ENCODE measurements at places on chromosomes 3 and 15. TPM values are rescaled to one million over a fixed set of nuclear protein-coding genes. Genes with fewer than 3 reads are reported as not detected.

- no peak for DNase-seq
Measured at GRCh38 chr3:128936341-128936740, 56.9 kb downstream of the ACAD9 start.

DNA sequence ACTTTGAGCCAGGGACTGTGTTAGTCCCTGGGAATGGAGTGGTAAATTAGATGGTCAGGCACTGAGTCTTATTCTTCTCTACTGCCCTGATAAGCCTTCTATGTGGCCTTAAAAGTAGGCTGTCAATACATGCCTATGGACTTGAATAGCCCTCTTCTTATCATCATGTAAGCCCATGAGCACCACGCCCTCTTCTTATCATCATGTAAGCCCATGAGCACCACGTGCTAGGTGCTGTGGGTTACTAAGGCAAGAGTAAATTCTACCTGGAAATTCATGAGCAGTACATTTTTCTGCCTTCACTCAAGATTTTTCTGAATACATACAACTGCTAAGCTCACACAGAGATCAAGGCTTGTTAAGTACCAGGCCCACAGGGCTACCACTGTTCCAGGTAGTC, 68.5 kb downstream of the DHX30 start:
- DNase-seq: no peak

PLSCR2 gene
- total RNA-seq: not detected

NRROS gene
- not detected for total RNA-seq

DNA sequence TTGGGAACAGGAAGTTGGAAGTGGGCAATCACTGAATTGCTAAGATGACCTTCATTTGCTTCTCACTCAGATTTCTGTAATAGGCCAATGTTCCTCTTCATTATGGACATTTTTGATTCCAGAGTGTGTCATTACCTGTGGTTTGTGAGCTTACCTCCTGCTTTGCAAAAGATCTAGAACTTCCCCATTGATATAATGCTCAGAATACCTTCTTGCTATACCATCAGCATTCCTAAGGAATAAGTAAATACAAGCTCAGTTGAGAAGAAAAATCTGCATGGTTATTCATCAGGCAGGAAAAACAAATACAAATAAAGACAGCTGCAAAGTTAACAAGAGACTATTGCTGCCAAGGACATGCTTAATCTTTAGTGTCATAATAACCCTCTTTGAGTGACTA, 5.6 kb upstream of the RPL14 start:
- no peak for DNase-seq

TUSC7 gene
- total RNA-seq: not detected

- DNase-seq: no peak
Measured at GRCh38 chr3:13564751-13565560, 16.0 kb downstream of the FBLN2 start.

- DNase-seq: no peak
Measured at GRCh38 chr3:120681506-120682038, 467 bp downstream of the HGD start.

ROPN1 gene
- total RNA-seq: not detected

- peak; percentile 14 for DNase-seq
Measured at GRCh38 chr3:29503958-29504357, 223.1 kb downstream of the RBMS3 start.

FBXO40 gene
- total RNA-seq: not detected

GRCh38 chr15:69854521-69855181, 243.1 kb downstream of the TLE3 start:
- peak; percentile 94 for DNase-seq

SNTN gene
- not detected for total RNA-seq

- DNase-seq: peak; percentile 77
Measured at GRCh38 chr3:197599089-197599765, 43.5 kb upstream of the BDH1 start.

BFSP2 gene
- not detected for total RNA-seq

RHCG gene
- total RNA-seq: not detected

PRSS50 gene
- not detected for total RNA-seq

- DNase-seq: no peak
Measured at GRCh38 chr3:32700244-32700643, 15.3 kb downstream of the CNOT10 start.

DNA sequence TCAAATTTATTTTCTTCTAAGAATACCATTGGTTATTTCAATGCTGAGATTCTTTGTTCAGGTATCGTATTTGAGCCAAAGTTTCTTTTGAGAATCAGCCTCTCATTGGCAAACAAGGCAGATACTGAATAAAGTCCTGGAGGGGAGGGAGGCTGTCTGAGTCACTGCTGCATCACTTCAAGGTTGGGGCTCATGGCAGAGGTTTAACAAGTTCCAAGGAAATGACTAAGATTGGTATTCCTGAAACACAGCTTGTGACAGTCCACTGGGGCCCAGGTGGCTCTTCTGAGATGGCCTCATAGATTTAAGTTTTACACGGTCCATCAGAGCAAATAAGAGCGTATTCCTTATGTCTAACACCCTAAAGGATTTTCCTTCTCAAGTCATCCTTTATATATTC, 213.8 kb upstream of the STAC start:
- no peak for DNase-seq

CTXN2 gene
- total RNA-seq: not detected

DNA sequence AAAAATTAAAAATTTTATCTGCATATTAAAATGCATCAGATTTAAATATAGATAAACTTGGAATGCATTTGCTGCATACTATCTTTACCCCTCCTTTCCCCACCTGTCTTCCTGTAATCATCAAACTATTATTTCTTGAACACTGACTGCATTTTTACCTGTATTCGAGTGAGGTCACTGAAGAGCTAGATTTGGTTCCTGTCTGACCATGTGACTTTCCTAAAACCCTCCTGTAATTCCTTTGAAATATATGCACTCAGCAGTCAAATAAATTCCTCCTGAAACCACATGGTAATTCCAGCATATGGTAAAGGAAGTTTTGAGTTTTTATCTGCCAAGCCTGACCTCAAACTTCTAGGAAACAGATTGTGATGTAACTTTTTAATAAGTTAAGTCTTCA, 445.6 kb upstream of the FRG2C start:
- DNase-seq: no peak

CA12 gene
- total RNA-seq: 33.7 TPM

ENTPD3 gene
- not detected for total RNA-seq

- no peak for DNase-seq
Measured at GRCh38 chr3:7843441-7843840, 658.2 kb upstream of the LMCD1 start.

GRCh38 chr3:64674591-64675076, 13.2 kb downstream of the ADAMTS9 start:
- no peak for DNase-seq
